ENCODE measurements at places on chromosomes 6 and 20. TPM values are rescaled to one million over a fixed set of nuclear protein-coding genes. Genes with fewer than 3 reads are reported as not detected.

DNA sequence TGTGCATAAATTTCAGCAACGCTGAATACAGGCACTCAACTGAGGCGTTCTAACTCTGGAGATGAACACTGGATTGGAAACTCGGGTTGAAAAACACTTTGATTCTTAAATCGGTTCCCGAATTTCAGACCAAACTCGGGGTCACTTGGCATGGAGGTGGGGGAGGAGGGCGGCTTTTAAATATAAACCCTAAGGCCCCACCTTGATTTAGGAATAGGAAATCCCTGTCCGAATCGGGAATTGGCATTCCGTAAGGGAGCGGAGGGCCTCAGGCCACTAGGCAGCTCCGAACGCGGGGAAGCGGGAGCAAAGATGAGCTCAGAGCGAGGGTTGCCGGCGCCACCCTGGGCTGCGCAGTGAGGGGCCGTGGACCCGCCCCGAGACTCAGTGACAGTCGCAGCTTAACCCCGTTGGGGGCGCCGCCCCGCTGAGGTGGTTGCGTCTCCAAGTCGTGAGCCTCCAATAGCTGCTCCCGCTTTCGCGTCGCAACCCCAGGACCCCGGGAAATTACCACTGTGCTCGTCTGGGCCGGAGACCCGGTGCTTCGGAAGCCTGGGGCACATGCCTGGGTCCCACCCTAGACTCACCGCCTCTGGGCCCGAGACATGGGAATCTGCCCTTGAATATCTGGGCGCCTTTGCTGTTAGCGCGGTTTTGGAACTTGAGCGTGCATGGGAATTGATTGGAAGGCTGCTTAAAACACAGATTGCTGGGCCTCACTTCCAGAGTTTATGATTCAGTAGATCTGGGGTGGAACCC, 4.6 kb upstream of the SIM1 start:
- DNase-seq: no peak

DNA sequence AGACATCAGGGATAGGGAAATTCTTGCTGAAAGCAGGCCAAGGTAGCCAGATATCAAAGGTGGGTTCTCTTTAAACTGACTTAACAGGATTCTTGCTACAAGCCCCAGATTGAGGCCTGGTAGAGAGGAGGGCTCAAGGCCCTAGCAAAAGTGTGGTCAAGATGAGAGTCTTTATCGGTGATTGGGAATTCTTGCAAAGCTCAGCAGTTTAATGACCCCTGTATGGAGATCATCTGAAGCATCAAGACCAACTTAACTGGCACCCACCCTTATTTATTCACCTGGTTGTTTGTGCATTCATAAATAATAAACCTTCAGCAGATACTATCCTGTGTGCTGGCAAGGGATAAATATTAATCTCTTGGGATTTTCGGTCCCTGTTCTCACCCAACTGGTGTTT, 6.3 kb downstream of the FAM120B start:
- DNase-seq: no peak

GRCh38 chr20:2707353-2708072, 14.9 kb downstream of the EBF4 start:
- DNase-seq: no peak

GRCh38 chr20:50356962-50357782, 153.0 kb upstream of the PTPN1 start:
- DNase-seq: no peak

DNA sequence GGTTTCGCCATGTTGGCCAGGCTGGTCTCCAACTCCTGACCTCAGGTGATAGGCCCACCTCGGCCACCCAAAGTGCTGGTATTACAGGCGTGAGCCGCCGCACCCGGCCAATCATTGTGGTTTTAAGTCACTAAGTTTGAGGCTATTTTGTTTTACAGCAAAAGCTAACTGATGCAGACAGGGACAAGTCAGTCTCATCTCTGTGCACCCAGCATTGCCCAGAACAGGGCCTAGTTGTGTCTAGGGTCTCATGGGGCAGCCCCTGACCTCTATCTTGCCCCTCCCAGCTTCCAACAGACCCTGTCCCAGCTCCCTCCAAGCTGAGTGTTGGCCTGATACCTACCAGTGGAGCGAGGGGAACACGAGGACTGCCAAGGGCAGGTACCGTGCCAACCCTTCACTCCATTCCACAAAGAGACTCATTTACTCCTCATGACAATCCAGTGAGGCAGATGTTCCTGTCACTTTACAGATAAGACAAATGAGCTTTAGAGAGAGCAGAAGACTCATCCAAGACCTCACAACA, 8.9 kb upstream of the RBCK1 start:
- no peak for DNase-seq

DNA sequence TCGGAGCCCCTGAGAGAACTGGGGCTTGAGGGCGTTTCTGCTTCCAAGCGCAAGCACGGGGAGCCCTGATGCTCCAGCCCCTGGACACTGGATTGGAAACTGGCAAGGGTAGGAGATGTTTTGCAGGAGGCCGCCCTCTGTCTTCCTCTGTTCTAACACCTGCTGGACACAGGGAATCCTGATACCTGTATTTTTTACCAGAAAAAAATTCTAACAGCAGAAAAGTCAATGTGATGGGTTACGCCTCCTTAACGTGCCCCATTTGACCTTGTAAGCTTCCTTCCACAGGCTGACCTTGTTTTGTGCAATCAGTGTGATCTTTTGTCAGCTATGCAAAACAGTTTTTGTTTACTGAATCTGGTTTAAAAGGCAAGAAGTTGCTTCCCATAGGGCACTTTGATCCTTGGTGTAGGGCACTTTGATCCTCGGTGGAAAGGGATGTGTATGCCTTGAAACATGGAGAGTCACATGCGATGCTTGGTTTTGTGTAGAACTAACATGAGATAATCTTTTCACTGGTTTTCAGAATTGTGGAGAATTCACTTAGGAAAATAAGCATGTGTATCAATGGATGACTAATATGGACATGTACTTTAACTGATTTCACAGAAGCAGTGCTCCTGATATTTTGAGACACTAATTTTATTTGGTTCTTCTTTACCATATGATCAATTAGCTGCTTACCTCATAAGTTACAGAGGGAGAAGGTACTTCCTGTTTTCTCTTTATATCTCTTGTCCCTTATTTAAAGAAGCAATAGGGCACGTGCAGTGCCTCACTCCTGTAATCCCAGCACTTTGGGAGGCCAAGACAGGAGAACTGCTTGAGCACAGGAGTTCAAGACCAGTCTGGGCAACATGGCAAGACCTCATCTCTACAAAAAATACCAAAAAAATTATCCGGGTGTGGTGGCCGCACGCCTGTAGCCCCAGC, 59.9 kb upstream of the MAP3K4 start:
- no peak for DNase-seq

DNA sequence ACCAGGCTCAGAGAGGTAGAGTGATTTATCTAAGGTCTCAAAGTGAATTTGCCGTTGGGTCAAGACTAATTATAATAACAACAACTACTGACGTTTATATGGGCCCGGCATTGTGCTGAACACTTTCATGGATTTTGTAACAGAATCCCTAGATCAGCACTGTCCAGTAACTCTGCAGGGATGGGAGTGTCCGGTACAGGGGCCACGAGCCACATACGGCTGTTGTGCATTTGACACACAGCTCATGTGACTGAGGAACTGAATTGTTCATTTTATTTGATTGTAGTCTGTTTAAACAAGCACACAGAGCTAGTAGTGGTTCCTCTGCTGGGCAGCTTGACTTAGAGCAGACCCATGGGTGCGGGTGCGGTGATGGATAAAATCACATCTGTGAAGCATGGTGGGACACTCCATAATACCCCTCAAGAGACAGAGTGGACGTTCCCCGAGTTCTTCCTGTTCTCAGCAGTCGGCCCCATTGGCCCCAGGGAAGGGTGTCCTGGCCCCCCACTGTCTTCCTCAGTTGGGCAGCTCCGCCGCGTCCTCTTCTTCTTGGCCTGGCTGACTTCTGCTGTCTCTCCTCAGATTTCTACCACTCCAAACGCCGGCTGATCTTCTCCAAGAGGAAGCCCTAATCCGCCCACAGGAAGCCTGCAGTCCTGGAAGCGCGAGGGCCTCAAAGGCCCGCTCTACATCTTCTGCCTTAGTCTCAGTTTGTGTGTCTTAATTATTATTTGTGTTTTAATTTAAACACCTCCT, 6.8 kb downstream of the CDKN1A start:
- no peak for DNase-seq

- DNase-seq: no peak
Observed at GRCh38 chr6:15736297-15736696, 73.5 kb upstream of the DTNBP1 start.

Gene RRAGD
- total RNA-seq: 165 TPM

Gene RIPOR3
- not detected for total RNA-seq

DNA sequence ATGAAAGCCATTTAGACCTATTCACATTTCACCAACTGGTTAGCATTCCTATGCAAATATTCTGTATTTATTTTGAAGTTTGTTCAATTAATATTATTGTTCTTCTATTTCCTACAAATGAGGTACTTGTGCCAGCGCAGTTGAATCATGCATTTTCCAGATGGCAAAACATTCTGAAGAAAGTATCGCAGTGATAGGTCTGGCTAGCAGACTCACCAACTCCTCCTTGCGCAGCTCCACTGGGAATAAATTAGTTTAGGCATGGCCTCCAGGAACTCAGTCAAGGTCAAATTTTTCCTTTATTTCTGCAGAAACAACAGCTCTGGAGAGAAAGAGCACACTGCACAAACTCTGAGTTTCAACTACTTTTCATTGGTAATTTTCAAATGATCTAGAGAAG, 437.7 kb downstream of the COL12A1 start:
- no peak for DNase-seq

DNA sequence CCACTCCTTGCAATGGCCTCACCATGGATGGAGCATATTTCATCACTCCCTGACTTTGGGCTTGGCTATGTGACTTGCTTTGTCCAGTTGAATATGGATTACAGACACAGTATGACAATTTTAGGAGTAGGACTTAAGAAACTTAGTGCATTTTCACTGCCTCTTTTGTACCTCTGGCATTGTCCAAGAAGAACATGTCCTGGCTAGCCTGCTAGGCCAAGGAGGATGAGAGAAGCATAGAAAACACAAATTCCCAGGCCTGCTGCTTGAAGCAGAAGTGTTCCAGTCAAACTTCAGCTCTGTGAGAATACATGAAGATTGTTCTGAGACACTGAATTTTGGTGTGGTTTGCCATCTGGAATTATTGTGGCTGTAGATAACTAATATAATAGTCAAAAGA, 3.1 kb upstream of the MCHR2 start:
- no peak for DNase-seq

GRCh38 chr6:38407192-38407591, 232.5 kb downstream of the BTBD9 start:
- DNase-seq: no peak

DNA sequence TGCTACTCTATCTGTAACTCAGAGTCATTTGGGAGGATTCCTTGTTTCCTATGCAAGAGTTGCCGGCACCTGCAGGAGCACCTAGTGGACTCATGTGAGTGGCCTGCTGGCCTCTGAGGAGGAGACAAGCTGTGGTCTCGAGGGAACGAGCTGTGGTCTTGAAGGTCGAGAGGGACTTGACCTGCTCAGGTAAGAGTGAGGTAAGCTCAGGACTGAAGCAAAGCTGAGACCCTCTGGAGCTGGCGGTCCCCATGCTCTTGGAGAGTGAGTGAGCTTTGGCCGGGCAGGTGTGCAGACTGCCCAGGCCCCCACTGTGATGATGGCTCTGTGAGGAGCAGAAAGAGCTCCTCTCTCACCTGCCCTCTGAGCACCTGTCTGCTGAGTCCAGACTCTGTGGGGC, 214.3 kb downstream of the MYLK4 start:
- no peak for DNase-seq

DNA sequence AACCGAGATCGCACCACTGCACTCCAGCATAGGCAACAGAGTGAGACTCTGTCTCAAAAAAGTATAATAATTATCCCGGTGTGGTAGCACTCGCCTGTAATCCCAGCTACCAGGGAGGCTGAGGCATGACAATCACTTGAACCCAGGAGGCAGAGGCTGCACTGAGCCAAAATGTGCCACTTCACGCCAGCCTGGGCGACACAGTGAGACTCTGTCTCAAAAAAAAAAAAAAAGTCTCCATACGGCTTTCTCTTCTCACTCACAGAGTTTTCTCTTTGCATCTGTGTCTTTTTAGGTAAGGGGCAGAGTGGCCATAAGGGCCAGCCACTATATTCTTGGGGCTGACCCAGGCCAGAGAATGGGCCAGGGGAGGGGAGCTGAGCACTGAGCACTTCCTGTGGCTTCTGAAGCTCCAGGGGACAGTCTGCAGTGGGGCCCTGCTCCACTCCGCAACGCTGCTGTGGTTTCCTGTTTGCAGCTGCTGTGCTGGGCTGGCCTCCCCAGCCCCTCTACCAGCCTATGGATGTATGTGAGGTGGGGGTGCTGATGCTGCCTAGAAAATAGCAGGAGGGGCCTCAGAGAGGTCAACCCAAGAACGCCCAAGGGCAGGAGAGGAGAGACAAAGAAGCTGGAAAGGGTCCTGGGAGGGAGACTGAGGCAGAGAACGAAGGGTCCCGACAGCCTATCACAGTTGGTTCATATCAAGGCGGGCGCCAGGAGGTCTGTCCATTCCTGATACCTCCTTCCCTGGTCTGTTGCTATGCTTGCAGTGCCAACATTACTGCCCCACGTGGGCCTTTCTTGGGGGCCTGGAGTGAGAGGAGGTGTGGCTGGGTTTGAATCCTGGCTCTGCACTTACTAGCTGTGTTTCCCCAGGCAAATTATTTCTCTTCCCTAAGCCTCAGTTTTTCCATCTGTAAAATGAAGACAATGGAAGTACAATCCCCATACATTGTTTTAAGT, 16.0 kb downstream of the SLA2 start:
- DNase-seq: no peak

- no peak for DNase-seq
Observed at GRCh38 chr20:23161968-23162696, 76.0 kb upstream of the CD93 start.

DNA sequence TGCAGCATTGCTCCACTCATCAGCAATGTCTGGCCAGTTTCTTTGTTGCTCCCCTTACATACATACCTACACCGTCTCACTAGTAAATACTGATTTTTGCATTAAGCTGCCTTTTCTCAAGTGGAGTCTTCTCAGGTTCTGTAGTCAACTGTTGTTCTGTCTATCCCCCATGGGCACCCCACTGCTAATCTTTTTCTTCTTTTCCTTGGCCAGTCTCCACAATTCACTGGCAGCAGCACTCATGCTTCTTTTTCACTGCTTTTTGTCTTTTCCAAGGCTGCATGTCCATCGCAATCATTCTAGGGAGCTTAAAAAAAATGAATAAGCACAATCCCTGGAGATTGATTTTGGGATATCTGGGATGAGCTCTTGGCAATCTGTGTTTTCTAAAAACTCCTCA, 10.3 kb upstream of the ERVFRD-1 start:
- no peak for DNase-seq

DNA sequence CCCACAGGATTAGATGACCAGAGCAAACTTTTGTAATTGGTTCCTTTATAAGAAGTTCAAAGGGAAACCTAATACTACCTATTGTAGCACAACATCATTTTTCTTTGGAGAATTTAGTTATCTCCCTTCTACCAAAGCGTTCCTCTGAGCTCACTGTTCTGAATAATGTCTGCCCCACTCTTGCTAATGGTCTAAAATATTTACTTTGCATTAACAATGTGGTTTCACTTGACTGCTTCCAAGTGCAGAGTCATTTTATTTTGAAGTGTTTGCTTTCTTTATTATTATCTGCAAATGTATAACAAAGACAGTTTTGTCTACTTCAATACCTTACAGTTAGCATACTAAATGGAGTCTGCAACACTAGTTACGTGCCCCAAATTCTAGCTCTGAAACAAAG, 15.0 kb downstream of the TRAPPC3L start:
- no peak for DNase-seq

GRCh38 chr6:166648846-166649245, 21.8 kb upstream of the RPS6KA2 start:
- no peak for DNase-seq
